ENCODE measurements at places on chromosomes 13 and 19. TPM values are rescaled to one million over a fixed set of nuclear protein-coding genes. Genes with fewer than 3 reads are reported as not detected.

DNA sequence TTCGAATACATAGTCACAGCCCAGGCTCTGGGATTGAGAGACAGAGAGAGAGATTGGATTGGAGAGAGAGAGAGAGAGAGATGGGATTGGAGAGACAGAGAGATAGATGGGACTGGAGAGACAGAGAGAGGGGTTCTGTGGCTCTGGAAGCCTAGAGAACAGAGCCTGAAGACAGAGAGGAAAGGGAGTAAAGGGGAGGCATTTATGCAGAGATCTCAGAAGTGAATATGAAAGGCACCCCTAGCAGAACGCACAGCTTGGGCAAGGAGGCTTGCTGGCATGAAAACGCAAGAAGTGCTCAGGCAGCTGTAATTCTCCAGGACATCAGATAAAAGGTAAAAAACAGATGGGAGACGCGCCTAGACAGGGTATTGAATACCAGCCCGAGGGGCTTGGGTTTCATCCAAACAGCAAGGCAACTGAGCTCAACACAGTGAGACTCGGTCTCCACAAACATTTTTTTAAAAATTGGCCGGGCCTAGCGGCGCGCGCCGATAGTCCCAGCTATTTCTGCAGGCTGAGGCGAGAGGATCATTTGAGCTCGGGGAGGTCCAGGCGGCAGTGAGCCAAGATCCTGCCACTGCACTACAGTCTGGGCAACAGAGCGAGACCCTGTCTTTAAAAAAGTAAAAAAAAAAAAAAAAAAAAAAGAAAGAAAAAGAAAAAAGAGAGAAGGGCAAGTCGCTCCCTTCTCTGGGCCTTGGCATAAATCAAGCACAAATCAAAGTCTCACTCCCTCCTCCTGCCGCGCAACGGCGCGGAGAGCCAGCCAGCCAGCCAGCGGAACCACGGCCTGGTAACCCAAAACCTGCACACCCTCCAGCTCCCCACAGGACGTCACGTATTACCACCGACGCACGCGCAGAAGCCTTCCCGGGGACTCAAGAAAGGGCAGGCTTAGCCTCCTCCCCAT lies 774 bp upstream of the PPP2R1A start:
- DNase-seq, result no peak

DNA sequence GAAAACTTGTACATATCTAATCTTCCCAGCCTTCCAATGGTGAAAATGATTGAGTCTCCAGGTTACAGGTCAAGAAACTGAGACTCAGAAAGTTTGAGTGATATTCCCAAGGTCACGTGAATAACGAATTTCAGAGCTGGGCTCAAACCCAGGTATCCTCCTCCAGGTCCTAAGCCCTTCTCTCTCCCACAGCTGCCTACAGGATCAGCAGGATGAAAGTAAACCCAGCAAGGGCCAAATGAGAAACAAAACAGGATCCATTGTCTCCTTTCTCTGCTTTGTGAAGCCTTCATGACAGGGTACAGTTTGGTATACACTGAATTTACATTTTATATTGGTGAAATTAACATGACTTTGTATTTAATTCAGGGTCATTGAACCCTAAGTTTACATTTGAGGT lies 208.1 kb downstream of the RBM26 start:
- DNase-seq, result no peak

CABP5 gene
- not detected for total RNA-seq

EPSTI1 gene
- 17.9 TPM for total RNA-seq

ZNF382 gene
- 8.5 TPM for total RNA-seq

GRCh38 chr13:105334211-105334610 lies 1201.3 kb downstream of the EFNB2 start:
- DNase-seq, result no peak

- no peak for DNase-seq
Measured at GRCh38 chr19:30338878-30339623, 33.1 kb upstream of the ZNF536 start.

GFY gene
- total RNA-seq, result not detected

- no peak for DNase-seq
Measured at GRCh38 chr13:28837111-28837510, 17.0 kb downstream of the MTUS2 start.

DNA sequence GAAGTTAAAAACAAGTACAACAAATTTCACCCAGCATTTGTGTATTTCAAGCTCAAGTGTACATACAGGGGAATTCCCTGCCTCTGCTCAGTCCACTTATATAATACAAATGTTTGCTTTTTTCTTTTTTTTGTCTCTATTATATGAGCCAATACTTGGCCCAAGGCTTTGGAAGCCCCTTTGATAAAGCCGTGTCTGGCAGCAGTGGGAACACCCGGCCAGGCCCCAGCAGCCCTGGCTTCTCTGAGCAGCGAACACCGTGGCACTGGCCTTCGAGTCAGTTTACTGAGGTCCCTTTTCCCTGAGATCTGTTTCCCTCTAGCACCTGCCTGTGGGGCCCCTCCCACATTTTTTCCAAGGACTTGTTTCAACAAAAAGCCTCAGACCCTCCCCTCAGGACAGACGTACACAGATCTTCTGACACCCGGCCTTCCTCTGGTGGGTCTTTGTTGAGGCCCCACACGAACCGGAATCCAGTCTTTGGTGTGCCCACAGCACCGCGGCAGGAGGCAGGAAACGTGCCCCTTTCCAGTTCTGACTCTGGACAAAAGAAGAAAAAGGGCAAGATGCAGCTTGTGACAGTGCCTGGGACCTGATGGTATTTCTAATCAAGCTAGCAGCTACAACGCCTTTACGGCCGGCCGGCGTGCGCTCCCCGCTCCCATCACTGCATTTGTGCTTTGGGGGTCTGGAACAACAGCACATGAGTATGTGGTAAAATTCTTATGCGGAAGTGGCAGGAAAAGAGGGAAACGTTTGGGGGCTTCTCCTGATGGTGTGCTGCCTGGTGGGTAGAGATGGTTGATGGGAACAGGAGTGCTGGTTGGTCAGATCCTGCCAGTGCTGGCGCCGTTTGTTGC lies 13.8 kb downstream of the SIPA1L3 start:
- DNase-seq, result no peak

DNA sequence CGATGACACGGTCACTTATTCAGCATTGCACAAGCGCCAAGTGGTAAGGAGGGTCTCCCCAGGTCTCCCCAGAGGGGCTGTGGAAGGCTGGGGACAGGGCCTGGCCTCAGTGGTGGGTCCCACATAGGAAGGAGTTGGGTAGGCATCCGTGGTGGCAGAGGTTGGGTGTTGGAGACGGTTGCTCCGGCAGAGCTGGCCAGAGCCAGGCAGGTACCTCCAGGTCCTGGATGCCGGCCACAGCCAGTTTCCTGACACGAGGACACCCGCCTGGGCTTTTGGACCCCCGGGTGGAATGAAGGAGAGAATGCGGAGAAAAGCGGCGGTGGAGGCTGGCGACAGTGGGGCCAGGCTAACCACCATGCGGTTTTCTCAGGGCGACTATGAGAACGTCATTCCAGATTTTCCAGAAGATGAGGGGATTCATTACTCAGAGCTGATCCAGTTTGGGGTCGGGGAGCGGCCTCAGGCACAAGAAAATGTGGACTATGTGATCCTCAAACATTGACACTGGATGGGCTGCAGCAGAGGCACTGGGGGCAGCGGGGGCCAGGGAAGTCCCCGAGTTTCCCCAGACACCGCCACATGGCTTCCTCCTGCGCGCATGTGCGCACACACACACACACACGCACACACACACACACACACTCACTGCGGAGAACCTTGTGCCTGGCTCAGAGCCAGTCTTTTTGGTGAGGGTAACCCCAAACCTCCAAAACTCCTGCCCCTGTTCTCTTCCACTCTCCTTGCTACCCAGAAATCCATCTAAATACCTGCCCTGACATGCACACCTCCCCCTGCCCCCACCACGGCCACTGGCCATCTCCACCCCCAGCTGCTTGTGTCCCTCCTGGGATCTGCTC lies 1.3 kb upstream of the FFAR1 start:
- no peak for DNase-seq

DNA sequence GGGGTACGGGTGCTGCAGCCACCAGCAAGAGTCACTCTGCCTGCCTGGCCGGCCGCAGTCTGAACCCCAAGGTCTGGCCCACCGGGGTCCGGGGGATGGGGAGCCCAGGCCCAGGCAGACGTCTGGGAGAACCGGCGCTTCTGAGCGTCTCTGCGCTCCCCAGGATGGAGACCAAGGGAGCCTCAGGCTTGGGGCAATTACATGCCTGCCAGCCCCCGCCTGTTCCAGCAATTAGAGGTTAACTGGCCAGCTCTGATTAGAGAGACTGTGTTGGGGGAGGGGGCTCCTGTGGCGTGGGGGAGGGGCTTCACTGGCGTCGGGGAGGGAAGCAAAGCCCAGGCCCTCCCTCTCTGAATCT lies 11.9 kb downstream of the MEIS3 start:
- DNase-seq, result no peak

F7 gene
- total RNA-seq, result not detected

CNN1 gene
- 13.4 TPM for total RNA-seq

GRCh38 chr19:13841086-13841961 lies 35.6 kb upstream of the NANOS3 start:
- no peak for DNase-seq

DNA sequence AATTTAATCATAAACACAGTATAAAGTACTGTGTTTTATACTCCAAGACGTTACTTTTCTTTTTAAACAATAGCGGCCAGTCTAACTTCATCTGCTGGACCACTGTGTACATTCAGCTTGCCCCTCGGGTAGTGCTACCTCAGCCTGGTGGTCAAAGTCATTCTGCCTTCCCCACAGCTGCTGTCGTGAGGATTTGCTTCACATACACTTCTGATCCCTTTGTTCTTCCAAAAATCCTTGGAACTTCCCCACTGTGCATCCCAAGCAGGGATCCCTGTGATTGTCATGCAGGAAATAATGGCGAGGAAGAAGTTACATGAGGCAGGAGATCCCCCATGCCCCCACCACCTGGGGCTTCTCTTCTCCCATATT lies 234.9 kb upstream of the STARD13 start:
- no peak for DNase-seq

NOVA2 gene
- 11.8 TPM for total RNA-seq

KRTDAP gene
- total RNA-seq, result not detected

FAM174C gene
- 96.6 TPM for total RNA-seq

- no peak for DNase-seq
Measured at GRCh38 chr19:37074111-37074510, 4.1 kb upstream of the ZNF420 start.

- DNase-seq, result no peak
Measured at GRCh38 chr13:33479105-33479504, 193.6 kb upstream of the STARD13 start.

DNA sequence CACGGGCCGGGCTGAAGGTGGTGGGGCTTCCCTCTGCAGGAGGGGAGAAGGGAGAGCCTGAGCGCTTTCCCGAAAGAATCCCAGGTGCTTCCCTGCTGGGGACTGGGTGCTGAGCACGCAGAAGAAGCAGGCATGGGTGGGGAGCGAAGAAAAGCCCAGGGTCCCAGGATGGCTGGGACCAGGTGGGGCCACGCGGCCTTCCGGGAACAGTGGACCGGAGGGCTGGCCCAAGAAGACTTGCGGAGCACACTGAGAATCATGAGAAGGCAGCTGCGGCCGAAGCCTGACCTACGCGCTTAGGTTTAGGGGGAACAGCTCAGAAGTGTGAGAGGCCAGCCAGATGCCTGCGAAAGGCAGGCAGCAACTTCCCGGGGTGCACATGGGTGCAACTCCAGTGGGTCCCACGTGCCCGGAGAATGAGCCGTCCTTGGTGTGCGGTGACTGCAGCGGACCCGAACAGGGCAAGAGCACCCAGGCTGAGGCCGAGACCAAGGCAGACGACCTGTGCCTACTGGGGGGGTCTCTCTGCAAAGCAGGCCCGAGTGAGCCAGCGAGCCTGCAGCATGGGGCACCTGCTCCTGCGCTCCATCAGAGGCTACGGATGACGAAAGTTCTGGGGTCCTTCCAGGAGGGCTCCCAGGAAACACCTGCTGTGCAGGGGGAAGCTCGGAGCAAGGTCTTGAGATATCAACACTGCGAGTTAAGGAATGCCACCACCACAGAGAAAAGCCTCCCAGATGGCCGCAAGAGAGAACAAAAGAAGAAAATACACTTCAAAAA lies 52.4 kb downstream of the MLLT1 start:
- DNase-seq, result no peak

DNA sequence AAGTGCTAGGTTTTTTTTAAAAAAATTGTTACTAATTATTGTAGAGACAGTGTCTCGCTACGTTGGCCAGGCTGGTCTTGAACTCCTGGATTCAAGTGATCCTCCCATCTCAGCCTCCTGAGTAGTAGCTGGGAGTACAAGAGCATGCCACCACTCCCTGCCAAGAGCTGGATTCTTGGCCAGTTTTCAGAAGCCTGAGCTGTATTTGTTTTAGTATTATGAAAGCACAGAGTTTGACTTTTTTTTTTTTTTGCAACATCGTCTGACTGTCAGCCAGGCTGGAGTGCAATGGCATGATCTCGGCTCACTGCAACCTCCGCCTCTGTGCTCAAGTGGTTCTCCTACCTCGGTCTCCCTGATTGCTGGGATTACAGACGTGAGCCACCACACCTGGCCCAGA lies 7.0 kb downstream of the ARMC6 start:
- no peak for DNase-seq

GRCh38 chr13:113857531-113858195 lies 6.2 kb downstream of the GAS6 start:
- no peak for DNase-seq

- no peak for DNase-seq
Measured at GRCh38 chr19:30663611-30664174, 291.5 kb downstream of the ZNF536 start.

NALCN gene
- total RNA-seq, result 2.3 TPM

DNA sequence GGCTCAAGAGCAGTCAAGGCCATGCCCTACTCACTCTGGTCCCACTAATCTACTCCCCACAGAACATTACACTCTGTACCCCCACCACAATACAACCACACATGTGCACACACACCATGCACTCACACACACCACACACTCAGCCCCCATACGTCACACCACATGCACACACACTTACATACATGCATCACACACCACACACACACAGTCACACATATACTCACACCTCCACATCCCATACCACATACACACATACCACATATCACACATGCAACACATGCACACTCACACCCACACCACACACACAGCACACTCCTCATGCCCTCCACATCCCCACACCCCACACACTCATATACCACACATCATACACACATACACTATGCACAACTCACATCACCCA lies 67.6 kb downstream of the RASL11A start:
- DNase-seq, result no peak

ANGPTL4 gene
- total RNA-seq, result 124 TPM

ZNF429 gene
- total RNA-seq, result 5.4 TPM

DNA sequence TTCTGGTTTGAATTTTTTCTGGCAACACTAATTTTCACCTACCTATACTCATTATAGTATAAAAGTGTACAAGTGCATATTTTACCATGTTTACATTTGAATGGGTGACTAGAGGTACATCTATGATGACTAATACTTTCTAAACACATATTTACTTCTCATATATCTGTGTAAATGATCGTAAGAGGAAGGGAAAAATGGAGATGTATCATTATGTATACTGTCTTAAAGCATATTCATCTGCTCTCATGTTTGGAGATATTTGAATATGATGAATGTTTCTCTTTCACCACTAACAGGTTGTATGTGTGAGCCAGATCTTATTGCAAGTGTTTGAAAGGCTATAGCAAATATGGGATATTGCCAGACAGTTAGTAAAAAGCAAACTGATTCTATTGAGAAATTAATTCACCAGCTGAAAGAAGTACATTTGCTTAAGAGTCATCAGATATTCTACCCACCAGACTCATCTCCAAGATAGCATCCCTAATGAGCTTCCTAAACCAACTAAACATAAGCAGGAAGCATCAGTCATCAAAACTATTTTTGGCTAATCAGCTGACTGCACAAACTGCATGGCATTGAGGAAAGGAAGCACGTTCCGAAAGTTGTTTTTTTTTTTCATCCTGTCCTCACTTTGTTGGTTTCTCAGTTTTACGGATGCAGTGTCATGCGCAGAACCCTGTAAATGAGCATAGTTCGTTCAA lies 738.2 kb downstream of the GPC5 start:
- no peak for DNase-seq

DMPK gene
- total RNA-seq, result 23.4 TPM
